Dermis microvascular lymphatic vessel endothelial cell (primary cell): ENCODE measurements at places on chromosomes 6 and 20. TPM values are rescaled to one million over a fixed set of nuclear protein-coding genes. Genes with fewer than 3 reads are reported as not detected.

Gene SAMD3
- not detected in 2 replicates for total RNA-seq

Gene PSORS1C2
- total RNA-seq, result not detected in 2 replicates

Gene NCOA3
- 22.5 and 35.5 TPM in 2 replicates for total RNA-seq

Gene RAET1L
- not detected in 2 replicates for total RNA-seq

Gene CLPSL1
- total RNA-seq, result not detected in 2 replicates

Gene FABP7
- not detected in 2 replicates for total RNA-seq

Gene AGER
- 0.38 and 0.39 TPM in 2 replicates for total RNA-seq

Gene RPP21
- total RNA-seq, result 15.7 and 19.8 TPM in 2 replicates

Gene GGTLC1
- total RNA-seq, result not detected in 2 replicates

Gene SLC22A16
- total RNA-seq, result not detected in 2 replicates

Gene MEI4
- not detected in 2 replicates for total RNA-seq

Gene PBX2
- total RNA-seq, result 37.2 and 46.8 TPM in 2 replicates

Gene PERP
- total RNA-seq, result 20.5 and 32.0 TPM in 2 replicates

Gene TXLNB
- 0.51 TPM in 2 replicates for total RNA-seq

Gene SDCBP2
- total RNA-seq, result 4.0 and 4.3 TPM in 2 replicates

Gene LKAAEAR1
- 0.13 and 0.26 TPM in 2 replicates for total RNA-seq

Gene BACH2
- 1.5 and 4.3 TPM in 2 replicates for total RNA-seq

Gene TP53TG5
- not detected in 2 replicates for total RNA-seq

Gene SOBP
- total RNA-seq, result 0.26 and 2.5 TPM in 2 replicates

Gene L3MBTL3
- total RNA-seq, result 35.5 and 39.2 TPM in 2 replicates

Gene MCCD1
- not detected in 2 replicates for total RNA-seq

Gene RNF144B
- 12.0 and 13.9 TPM in 2 replicates for total RNA-seq

Gene SNTA1
- 6.2 and 7.5 TPM in 2 replicates for total RNA-seq
